ENCODE measurements at places on chromosomes 6 and 20. TPM values are rescaled to one million over a fixed set of nuclear protein-coding genes. Genes with fewer than 3 reads are reported as not detected.

EPB41L2 gene
- polyA plus RNA-seq: 18.0 TPM

DPPA5 gene
- polyA plus RNA-seq: not detected

SNAP25 gene
- 0.09 TPM for polyA plus RNA-seq

PAK5 gene
- polyA plus RNA-seq: not detected

SLC12A5 gene
- polyA plus RNA-seq: not detected

C20orf204 gene
- 0.49 TPM for polyA plus RNA-seq

AK9 gene
- 4.6 TPM for polyA plus RNA-seq

HAO1 gene
- not detected for polyA plus RNA-seq

SNX9 gene
- polyA plus RNA-seq: 20.9 TPM

PGC gene
- 2.0 TPM for polyA plus RNA-seq

TXLNB gene
- 6.2 TPM for polyA plus RNA-seq

RIPOR3 gene
- 50.2 TPM for polyA plus RNA-seq

CYP21A2 gene
- polyA plus RNA-seq: 0.19 TPM

SLC17A1 gene
- polyA plus RNA-seq: not detected

SIRPA gene
- 31.5 TPM for polyA plus RNA-seq

C6orf132 gene
- 0.23 TPM for polyA plus RNA-seq

HNF4A gene
- polyA plus RNA-seq: under 0.01 TPM

BTBD9 gene
- polyA plus RNA-seq: 4.5 TPM

TRIM31 gene
- polyA plus RNA-seq: not detected

CABLES2 gene
- polyA plus RNA-seq: 6.9 TPM

CRISP1 gene
- not detected for polyA plus RNA-seq

FILIP1 gene
- 16.8 TPM for polyA plus RNA-seq

REM1 gene
- 3.9 TPM for polyA plus RNA-seq

CPXM1 gene
- polyA plus RNA-seq: 4.9 TPM

RNASET2 gene
- 26.8 TPM for polyA plus RNA-seq

HDAC2 gene
- polyA plus RNA-seq: 47.6 TPM

COL9A1 gene
- polyA plus RNA-seq: 0.16 TPM

NANP gene
- polyA plus RNA-seq: 3.1 TPM

GPLD1 gene
- 0.07 TPM for polyA plus RNA-seq

GGTLC1 gene
- not detected for polyA plus RNA-seq

HDGFL1 gene
- polyA plus RNA-seq: not detected

MPIG6B gene
- 0.37 TPM for polyA plus RNA-seq

PCIF1 gene
- polyA plus RNA-seq: 20.8 TPM
